Inflammatory macrophage treated with lipopolysaccharide for 4 hours (primary cell): ENCODE measurements at places on chromosomes 2 and 18.

DNA sequence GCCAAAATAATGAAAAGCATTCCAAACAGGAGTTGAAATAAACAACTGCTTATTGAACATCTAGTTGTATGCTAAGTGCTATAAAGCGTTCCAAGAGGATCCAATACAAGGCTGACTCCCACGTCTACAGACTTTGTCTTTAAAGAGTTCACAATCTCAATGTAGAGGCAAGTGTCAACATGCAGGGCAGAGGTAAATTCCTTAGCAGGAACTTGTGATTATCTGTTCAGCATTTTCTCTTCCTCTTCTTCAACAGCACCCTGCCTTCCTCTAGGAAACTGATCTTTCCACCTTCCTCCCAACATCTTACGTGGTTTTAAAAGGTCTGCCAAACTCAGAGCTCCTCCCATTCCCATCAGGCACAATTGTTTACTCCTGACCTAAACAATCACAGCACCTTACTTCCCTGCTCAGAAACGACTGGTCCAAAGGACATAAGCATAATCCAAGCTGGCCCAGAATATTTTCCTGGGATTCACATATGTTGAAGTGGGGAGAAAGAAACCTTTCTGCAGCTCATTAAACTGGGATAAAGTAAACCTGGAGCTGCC lies 83.9 kb downstream of the ITSN2 start:
- DNase-seq: peak; percentile 44

DNA sequence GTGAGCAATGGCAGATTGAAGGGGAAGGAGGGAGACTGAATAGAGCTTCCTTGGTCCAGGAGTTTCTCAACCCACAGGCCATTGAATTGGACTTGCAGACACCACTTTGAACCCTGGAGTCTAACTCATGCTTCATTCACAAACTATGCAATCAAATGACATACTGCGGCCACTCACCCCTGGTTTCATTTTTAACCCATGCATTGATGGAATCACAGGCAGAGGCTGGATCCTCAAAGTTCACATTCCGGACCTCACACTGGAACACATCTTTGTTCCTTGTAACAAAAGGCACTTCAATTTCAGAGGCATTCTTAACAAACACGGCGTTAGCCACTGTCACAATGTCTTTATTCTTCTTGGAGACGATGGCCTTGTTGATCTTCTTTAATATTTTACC lies 40.7 kb downstream of the MRPL44 start:
- DNase-seq: no peak

DNA sequence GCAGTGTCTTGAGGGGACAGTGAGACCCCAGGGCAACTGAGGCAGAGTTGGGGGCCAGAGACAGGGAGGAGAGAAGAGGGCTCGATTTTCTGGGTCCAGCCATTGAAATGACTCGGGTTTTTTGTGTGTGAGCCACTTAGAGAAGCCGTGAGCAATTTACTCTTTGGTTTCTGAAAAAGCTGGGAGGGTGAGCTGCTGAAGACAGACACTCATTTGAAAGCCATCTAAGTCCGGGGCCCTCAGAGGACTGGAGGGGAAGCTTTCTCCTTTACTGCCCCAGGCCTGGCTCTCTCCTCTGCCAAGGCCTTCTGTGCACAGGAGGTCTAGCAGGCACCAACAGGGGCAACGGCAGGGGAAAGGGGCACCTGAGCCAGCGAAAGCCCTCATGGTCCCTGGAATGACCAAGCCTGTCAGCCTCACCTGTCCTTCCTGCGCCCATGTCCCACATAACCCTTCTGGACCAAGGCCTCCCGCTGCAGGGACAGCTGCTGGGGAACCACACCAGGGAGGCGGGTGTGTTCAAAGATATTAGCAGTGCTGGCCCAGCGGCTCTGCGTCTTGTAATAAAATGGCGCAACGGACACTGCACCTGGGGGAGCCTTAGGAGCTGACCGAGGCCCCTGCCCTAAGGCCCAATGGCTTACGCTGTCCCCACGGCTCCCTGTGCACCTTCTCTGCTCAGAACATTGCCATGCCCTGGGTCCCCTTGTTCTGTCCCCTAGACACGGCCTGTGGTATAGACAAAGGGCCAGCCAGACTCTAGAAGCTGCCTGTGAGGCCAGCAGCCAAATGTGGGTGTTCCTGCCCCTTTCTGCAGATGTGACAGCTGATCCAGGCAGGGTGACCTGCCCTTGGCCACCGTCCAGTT lies 45.8 kb downstream of the HS6ST1 start:
- no peak for DNase-seq

- no peak for DNase-seq
Measured at GRCh38 chr2:189393440-189394111, 47.7 kb upstream of the WDR75 start.

DNA sequence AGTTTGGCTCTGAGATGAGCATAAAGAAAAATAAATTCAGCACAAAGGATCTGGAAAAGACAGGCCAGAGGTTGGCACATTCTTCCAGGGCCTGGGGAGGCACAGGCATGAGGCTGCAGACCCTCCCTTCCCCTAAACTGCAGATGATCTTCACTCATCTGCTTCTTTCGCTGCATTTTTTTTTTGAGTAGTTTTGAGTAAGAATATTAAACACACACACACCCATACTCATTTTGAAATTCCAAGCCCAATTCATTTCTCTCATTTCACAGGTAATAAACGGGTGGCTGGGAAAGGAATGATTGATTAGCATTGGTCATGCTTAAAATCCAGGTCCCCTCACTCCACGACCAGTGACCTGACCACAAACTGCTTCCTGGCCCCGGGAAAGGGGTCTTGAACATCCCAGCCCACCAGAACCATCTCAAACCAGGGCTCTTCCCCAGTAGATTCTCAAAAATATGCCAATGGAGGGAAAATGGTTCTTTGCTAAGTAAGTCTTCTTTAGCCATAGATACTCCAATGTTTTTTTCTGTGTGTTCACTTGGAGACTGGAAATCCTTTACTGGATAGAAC lies 219.6 kb downstream of the ANAPC1 start:
- no peak for DNase-seq

- no peak for DNase-seq
Measured at GRCh38 chr18:58401191-58401590, 227.7 kb downstream of the ALPK2 start.

DNA sequence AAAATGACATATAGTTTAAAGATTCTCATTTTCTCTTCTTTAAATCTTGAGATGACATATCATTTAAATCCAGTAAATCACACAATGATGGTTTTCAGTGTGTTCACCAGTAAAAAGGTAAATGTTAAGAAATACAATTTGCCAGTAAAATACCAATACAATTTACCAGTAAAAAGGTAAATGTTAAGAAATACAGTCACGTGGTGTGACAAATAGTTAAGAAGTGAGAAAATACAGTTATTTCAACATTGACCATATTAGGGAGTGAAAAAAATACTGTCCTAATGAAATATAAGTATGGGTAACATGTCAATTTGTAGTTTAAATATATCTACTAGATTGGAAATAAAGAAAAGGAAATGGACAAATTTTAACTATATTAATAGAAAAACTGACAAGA lies 80.5 kb downstream of the DLGAP1 start:
- DNase-seq: no peak

DNA sequence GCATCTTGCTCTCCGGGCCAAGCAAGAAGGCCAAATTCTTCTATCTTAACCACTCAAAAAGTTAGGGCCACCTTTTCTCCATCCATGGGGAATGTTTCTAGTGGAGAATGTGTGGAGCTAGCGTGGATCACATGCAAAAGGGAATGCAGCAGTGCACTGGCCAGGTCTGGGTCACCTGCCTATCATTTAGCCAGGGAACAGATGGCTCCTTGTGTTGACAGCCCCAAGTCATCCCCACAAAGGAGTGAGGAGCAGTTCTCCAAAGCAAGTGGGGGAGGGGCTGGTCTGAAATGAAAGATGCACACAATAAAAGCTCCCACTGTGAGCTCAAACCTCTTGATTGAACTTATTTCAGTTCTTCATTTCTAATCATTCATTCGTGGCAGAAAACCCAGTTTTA lies 19.1 kb downstream of the EPB41L3 start:
- no peak for DNase-seq

- peak; percentile 23 for DNase-seq
Measured at GRCh38 chr2:170235860-170236679, 58.1 kb downstream of the MYO3B start.

GRCh38 chr2:133107058-133107815 lies 437.2 kb upstream of the LYPD1 start:
- DNase-seq: no peak

- DNase-seq: no peak
Measured at GRCh38 chr2:28269019-28269784, 123.5 kb upstream of the FOSL2 start.

DNA sequence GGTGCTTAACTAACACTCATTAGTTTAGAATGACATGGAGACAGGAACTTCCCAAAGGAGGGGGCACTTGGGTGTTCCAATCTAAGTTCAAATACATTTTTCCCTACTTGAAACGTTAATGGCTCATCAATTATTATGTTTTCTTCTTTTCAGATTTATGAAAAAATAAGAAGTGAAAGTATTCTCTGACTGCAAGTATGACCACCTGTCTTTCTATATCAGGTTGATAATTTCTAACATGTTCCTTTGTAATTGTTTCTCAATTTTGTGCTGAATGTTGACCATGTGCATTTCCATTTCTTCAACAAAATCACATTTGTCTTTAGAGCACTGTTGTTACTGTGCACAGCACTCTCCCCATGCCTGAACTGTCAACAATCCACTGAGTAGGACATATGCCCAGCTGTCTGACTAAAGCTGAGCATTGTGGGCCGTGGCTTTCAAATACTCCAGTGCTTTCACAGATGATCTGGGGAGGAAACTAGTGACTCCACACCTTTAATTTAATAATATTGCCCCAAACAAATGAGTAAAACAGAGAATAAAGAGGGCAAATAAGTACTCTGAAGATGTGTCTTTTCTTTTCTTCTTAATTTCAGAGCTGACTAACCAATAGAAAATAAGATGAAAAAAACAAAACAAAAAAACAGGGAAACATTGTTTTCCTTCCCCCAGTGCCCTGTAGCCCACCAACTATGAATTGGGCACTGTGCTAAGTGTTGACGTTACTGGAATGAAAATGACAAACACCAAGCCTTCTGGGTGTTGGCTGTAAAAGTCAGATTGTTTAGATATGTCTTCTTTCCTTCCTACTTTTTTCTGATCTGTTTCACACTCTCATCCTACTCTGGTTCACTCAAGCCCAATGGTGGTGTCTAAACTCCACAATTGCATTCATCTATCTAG lies 16.0 kb downstream of the LANCL1 start:
- DNase-seq: no peak

- no peak for DNase-seq
Measured at GRCh38 chr2:125185691-125186270, 1160.7 kb downstream of the CNTNAP5 start.

DNA sequence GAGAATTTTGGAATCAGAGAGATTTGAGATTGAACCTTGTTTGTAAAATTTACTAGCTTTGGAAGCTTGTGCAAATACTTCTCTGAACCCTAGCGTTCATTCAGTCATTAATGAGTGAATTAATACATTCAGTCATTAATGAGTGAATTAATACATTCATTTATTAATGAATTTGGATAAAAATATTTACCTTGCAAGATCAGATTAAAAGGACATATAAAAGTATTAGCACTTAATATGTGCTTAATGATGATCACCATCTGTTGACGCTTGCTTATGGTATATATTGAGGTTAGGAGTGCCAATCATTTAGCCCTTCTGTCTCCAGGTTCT lies 26.9 kb downstream of the EML4 start:
- no peak for DNase-seq

DNA sequence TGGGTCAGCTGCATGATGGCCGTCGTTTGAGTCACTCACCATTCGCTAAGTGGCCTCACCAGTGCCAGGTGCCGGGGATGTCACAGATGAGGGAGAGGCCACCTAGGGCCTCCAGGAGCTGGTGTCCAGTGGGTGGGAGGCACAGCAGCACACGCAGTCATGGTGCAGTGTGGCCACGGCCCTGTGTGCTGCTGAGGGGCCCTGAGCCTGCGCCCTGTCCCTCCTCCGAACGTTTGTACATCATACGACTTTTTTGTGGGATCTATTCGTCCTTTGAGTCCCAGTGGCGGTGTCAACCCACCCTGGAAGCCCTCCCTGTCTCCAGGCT lies 30.1 kb upstream of the ODC1 start:
- no peak for DNase-seq

GRCh38 chr2:44101246-44101645 lies 67.4 kb upstream of the PPM1B start:
- DNase-seq: no peak

- DNase-seq: no peak
Measured at GRCh38 chr18:47809420-47809819, 121.0 kb downstream of the SMAD2 start.

- DNase-seq: no peak
Measured at GRCh38 chr18:21486905-21487437, 113.5 kb downstream of the ESCO1 start.

DNA sequence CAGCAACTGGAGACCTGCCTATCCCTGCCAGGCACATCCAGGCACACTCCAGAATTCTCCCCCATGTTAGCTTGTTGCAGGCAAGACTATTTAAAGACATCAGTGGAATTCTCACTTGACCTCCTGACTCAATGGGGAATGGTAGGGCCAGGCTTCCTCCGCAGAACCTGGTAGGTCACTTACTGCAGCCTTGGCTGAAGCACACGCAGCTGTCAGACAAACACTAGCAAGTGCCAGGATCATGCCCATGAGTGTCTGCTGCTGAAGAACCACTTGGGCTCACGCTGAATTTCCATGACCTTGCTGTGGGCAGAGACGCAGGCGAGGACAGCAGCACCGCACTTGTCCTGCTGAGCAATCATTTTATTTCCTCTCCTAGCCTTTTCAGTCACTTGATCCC lies 3.2 kb downstream of the LRRC30 start:
- DNase-seq: no peak

DNA sequence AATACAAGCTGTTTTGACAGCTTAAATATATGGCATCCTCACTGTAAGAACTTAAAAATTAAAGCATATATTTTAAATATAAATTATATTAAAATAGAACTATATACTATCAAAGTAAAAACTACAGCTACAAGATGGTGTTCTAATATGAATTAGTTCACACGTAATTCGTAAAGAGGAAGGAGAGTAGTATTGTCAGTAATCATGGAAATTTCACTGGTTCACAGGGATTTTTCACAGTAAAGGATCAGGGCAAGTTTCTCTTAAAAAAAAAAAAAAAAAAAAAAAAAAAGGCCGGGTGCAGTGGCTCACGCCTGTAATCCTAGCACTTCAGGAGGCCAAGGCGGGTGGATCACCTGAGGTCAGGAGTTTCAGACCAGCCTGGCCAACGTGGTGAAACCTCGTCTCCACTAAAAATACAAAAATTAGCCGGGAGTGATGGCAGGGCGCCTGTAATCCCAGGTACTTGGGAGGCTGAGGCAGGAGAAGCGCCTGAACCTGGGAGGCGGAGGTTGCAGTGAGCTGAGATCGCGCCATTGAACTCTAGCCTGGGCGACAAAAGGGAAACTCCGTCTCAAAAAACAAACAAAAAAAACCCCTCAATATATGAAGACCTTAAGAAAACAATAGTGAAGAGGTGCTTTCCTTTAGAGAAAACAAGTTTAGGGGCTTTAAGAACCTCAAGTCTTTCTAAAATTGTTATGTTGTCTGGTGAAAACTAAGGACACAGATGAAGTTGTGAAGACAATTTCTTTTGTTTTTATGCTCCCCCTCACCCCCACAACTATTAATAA lies 32.5 kb downstream of the PNO1 start:
- DNase-seq: peak; percentile 38
